ENCODE measurements at places on chromosomes 1 and 21.
A peak's percentile ranks its signal among the peaks of the same experiment; 100 is the strongest.

- DNase-seq = no peak
These were observed 36.6 kb upstream of the NHLH2 start for GRCh38 chr1:115877511-115877910.

GRCh38 chr1:182629499-182630096 is 25.4 kb upstream of the RGS16 start:
- no peak for DNase-seq

DNA sequence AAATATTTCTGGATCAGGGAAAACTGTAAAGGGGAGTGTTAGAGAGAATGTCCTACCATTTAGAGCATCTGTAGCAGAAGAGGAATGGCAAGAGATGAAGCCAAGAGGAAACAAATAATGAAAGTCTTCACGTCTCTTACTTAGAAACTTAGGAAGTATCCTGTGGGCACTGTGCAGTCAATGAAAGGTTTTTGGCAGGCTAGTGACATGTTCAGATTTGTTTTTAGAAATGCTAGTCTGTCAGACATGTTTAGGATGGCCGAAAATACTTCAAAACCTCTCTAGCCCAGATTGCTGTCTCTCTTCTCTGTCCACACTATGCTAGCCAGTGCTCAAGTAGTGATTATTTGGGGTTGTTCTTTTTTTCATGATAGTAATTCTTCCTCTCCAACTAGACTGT is 48.6 kb upstream of the RGL1 start:
- DNase-seq = no peak

DNA sequence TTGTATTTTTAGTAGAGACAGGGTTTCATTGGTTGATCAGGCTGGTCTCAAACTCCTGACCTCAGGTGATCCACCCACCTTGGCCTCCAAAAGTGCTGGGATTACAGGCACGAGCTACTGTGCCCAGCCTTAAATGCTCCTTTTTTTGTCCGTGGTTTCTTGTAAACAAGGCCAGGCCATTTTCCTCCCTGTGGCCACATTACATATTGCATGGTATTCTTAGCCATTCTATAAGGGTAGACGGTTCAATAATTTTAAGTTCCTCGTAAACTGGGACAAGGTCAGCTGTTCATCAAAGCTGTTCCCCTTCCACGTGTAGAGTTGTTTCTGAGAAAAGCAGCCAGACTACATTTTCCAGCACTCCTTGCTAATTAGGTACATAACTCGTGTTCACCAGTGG is 10.3 kb upstream of the LUZP1 start:
- DNase-seq = no peak

DNA sequence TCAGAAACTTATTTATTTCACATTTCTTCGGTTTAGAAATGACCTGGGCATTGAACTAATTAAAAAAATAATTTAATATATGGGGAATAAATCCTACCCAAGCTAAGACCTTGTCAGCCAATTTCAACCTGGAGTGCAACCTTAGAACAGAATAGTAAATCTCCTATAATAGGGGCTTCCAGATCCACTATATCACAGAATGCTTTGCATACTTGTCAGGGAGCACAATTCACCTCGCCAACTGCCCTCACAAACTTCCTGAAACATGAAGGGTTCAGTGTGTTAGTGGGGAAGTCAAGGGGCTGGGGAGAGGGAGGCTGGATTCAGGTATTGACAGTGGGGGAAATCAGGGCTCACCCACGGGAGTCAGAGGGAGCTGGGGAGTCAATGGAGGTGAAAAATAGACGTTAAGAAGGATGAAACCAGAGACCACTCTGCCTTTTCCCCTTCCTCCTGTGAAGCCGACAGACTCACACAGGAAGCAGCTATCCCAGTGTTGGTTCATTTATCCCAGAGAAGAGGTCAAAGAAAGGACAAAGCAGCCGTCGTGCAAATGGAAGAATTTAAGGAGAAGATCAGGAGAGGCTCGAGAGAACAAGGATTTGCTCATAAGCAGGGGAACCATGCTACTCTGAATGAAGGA is 453.3 kb downstream of the NUF2 start:
- DNase-seq = no peak

DNA sequence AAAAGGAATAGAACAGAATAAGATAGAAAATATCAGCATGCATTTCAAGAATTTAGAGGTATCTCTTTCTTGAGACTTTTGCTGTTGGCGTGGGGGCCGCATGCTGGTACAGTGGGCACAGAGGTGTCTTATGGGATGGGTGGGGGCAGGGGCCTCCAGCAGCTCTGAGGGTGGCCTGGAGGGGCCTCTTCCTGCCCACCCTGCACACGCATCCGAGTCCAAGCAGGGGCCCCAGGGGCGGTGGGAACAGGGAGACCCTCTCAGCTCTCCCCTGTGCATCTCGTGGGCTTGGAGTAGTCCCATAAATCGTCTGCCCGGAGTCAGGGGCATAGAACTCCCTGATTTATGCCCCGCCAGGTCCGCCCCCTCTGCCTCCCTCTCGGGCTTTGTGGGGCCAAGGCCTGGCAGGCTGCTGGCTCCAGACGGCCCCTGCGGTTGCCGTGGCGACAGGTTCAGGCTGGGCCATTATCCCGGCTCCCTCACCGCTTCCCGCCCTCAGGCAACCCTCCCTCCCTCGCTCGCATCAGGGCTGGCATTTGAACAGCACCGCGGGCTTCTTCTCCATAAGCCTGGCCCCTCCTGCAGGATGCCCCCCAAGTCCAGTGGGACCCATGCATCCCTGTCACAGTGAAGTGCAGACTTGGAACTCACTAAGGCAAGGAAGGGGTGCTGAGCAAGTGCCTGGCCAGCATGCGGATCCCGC is 133.2 kb upstream of the ZBTB40 start:
- DNase-seq = no peak

DNA sequence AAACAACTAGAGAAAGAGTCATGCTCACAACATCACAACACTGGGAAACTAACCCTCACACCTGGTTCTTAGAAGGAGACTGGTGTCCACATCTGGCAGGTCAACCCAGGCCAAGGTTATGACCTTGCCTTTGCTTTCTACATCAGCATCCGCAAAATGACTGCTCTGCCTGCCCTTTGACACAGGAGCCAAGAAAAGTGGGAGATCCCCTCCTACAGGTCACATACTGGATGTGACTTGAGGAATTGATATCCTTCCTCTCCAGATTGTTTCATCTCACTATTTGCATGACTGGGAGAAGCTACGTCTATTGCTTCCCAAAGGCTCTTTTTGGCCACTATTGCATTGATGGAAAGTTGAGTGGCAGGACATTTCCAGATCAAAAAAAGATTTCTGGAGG is 115.5 kb downstream of the MIS18A start:
- no peak for DNase-seq

- no peak for DNase-seq
These were observed 13.2 kb downstream of the KRTAP26-1 start for GRCh38 chr21:30306884-30307283.

DNA sequence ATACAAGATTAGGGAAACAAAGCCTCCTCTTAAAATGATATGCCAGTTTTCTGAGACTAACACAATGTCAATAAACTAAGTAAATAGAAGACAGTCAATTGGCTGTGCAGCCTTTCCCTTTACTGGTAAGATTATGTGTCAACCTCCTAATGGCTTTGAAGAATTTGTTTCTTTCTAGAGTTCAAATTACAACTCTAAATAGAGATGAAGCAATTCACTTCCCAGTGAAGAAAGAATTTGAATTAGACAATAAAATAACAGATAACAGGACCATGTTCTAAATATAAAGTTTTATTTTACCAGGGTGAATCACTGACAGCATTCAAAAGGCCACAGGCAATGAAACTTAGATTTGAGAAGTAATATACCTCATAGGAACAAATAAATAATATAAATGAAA is 680.3 kb downstream of the PLA2G4A start:
- no peak for DNase-seq

DNA sequence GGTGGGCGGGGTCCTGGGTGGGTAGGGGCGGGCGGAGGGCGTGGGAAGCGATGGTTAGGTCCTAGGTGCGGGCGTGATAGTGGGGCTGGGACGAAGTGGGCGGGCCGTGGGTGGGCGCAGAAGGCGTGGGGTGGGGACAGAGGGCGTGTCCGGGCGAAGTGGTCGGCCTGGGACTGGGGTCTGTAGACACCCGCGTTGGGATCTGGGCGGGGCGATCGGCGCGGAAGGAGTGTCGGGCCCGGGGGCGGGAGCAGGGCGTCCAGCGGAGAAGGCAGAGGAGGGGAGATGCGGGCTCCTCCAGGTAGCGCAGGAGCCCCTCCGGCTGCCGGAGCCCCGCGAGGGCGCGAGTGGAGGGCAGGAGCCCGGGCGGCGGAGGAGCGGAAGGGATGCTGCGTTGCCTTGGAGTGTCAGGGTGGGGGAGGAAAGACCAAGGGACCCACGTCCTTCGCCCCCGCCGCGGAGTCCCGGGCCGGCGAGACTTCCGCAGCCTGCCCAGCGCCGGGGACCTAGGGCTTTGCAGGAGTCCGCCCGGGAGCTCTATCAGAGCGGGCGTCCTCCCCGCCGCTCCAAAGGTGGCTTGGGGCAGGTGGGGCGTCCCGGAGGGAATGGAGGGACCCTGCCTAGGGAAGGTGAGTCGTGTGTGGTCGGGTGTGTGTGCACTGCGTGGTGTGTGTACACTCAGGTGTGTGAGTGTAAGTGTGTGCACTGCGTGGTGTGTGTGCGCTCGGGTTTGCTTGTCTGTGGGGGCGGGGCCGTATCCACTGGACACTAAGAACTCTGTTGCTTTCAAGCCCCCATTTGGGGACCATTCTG is 27.0 kb upstream of the PRSS38 start:
- peak; percentile 82 for DNase-seq

GRCh38 chr1:119959268-119960220 is 63.2 kb upstream of the ADAM30 start:
- no peak for DNase-seq

DNA sequence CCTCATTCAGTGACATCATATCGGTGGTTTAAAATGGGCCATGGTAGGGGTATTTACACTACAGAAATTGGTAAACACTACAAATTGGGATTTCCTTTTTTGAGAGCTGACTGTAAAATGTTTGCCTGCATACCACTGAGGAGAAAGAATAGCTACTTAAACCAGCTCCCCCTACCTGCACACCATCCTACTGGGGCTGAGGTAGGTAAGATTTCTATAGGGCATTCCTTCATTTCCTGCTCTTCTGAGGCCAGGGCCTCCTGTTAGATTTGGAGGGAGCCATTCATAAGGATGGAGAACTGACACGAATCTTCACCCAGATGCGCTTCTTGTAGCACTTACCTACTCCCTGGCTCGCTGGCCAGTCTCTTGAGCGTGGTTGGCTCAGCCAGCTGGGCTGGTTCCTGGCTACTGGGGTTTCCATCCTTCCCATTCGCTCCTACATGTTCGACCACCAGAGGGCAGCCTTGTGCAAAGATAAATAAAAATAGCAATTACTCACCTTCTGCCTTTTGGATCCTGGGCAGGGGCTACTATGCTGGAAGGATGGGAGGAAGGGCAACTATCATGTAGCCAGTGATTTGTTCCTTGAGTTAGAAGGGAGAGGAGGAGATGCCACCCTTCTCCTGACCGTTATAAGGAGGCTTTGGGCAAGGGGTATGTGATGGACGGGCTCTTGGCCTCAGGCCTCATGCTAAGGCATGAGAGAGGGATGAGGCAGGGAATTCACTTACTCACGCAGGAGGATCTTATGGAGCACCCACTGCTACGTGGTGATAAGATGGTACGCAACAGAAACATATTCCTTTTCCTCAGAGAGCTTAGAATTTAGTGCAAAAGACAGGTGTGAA is 10.7 kb downstream of the OPTC start:
- peak; percentile 82 for DNase-seq

GRCh38 chr21:15071009-15071408 is 6.2 kb upstream of the NRIP1 start:
- no peak for DNase-seq

GRCh38 chr1:200670242-200671118 is 773 bp upstream of the DDX59 start:
- DNase-seq = no peak

GRCh38 chr1:63073309-63074306 is 248.8 kb upstream of the FOXD3 start:
- DNase-seq = peak; percentile 20
